Fibroblast of gingiva (primary cell): ENCODE measurements at places on chromosomes 5 and 9.

DNA sequence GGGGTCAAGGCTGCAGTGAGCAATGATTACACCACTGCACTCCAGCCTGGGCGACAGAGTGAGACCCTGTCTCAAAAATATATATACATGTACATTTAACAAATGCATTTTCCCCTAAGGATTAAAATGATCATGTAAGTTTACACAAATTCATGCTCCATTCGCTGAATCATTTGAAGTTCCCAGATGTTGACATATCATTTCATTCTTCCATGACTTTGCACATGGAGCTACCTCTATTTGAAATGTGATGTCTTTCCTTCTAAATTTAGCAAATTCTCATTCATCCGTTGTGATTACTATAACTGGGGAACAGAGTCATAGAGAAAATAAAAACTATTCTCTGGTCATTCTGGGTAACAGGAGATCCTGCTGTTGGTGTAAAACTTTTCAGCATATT is 10.6 kb downstream of the PTGER4 start:
- no peak for DNase-seq

DNA sequence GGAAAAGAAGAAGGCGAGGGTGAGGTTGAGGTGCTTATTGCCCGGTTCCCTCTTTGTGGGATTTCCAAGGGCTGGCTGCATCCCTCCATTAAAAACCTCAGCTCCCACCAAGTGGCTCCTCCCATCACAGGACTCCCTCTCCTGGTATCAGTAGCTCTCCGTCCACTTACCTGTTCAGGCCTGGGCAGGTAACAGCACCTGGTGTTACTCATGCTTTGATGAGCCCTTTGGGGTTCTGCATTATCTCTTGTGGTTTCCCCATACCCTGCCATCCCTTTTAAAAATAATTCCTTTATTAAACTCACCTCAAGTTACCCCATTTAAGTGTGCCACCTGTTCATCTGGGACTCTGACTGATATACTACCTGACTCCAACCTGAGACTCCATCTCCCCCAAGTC is 17.5 kb upstream of the TGFBR1 start:
- no peak for DNase-seq

DNA sequence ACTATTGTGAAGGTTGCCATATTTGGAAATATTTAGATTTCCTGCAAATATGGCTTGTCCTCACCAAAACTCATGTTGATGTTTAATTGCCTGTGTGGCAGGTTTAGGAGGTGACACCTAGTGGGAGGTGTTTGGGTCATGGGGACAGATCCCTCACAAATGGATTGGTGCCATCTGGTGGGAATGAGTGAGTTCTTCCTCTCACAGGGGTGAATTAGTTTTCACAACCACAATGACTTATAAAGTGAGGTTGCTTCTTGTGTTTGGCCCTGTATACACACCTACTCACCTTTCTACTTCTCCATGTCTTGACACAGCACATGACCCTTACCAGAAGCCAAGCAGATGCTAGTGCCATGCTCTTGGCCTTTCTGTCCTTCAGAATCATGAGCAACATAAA is 41.1 kb downstream of the ISOC1 start:
- no peak for DNase-seq

DNA sequence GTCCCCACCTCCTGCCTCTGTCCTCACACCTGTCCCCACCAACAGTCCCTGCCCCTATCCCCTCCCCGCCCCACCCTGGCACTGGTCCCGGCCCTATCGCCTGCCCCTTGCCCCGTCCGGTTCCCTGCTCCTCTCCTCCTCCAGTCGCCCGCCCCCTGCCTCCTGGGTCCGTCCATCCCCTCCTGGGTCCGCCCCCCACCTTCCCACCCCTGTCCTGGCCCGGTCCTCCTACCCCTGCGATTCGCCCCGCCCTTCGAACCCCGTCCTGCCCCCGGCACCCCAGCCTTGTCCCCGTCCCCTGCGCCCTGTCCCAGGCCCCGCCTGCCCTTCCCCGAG is 372 bp downstream of the EDF1 start:
- DNase-seq, result no peak

DNA sequence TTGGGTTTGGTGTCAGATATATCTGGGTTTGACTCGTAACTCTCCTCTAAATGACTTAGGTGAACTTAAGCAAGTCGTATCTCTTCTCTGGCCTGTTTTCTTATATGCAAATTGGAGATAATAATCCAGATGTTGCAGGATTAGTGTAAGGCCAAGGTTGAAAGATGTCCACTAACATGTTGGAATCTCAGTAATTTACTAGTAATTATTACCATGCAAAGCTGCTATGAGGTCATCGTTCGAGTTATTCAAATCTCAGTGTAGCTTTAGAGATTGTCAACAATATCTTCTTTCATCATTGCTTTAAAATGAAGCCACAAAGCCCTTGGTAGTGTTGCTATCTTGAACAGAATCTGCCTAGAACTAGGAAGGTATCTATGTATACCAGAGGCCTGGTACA is 437.7 kb upstream of the KLF4 start:
- peak; percentile 20 for DNase-seq

- peak; percentile 54 for DNase-seq
Observed at GRCh38 chr9:70218767-70219166, 40.0 kb upstream of the SMC5 start.

- DNase-seq, result no peak
Observed at GRCh38 chr5:176741561-176742211, 68.7 kb upstream of the UNC5A start.

GRCh38 chr5:67200809-67201562 is 4.4 kb upstream of the CD180 start:
- DNase-seq, result no peak

DNA sequence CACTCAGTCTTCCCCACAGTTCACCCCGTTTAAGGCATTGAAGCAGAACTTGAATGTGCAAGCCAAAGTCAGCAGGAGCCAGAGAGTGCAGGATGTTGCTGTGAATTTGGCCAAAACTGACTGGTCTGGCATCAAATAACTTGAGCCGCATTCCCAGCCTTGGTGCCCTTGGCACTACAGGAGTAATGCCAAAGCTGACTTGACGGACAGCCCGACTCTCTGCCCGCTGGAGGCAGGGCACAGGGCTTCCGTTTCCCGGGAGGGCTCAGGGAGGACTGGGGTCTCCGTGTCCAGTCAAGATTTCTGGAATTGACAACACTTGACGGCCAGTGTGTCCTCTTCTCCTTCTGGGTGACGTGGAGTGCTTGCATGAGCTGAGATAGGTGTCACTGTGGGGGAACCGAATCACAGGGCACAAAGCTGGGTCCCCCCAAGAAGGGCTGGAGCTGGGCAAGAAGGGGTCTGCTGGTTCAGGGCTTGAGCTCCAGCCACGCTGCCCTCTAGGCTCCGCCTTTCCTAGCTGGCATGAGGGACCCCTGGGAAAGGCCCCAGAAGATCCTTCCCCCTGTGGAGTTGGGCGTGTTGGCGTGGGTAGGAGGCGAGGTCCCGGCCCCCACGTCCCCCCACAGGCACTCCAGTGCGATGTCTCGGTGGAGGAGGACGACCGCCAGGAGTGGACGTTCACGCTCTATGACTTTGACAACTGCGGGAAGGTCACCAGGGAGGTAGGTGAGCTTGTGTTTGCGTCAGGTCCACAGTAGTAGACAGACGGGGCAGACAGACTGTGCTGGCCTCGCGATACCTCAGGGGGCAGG is 25.2 kb downstream of the NKD2 start:
- DNase-seq, result no peak

GRCh38 chr5:14702238-14702839 is 37.8 kb downstream of the OTULIN start:
- DNase-seq, result no peak

DNA sequence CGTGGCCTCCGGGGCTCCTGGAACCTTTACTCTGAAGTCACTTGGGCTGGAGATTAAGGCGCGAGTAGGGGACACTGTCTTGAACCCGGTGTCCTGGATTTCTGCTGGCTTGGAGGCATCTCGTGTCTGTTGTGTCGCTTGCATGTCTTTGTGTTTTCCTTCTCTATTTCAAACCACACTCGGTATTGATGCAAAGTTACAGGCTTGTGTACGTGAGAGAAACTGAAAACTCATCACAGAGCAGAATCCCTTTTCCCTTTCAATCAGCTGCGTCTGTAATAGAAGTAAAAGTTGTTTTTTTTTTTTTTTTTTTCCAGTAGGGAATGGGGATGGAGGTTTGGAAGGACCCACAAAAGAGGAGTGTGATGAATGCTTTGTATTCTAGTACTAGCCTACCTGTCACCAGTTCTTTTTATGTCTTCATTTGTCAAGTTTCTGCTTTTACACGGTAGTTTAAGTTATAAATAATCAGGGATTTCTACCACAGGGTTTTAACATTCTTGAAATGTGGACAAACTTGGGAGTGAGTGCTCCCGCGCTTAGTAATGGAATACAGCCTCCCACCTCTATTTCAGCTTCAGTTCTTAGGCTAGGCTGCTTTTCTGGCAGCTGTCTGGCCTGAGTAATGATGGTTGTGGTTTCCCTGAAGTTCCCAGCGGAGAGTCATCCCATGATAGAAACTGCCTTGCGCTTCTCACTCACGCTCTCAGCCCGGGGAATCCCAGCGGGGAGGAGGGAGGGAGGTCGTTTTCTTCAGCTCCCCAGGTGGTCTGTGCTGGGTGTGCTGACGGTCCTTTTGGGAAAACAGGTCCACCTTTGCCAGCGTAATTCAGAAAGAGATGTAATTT is 763 bp downstream of the TJP2 start:
- peak; percentile 94 for DNase-seq

DNA sequence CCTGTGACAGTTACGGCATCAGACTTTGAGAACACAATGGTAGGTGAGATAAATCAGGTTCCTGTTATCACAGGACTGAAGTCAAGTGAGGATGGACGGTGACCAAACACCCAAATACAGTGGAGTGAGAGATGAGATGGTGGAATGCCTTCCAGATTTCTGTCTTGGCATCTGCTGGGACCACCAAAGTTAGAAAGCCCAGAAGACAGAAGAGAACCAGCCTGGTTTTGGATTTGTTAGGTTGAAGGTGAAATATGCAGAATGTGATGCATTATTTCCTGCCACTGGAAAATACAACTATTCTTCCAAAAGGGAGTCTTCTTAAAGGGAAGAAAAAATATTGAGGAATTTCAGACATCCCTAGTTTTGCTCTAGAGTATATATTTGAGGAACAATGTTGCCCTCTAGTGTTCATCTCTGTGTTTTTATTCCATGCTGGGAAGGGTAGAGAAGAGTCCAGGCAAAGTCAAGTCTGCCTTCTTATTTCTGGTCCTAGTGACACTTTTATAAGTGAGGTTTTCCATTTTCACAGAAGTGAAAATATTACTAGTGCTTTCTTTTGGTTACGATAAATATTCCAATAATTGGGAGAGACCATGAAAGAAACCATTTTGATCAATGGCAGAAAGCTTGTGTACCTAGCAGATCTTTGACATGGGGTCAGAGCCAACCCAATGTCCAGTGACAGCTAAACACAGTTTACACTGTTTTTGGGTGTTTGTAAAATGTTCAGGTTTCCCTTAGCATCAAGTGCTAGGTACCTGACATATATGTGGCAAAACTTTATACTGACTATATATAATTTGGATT is 142.3 kb upstream of the ANKH start:
- peak; percentile 64 for DNase-seq

GRCh38 chr9:73151653-73152542 is at the start of gene ANXA1:
Gene ANXA1 (plus strand): TSS chr9:73151865. CDS start chr9:73158536, 6,671 bp downstream.
- DNase-seq, result peak; percentile 92

DNA sequence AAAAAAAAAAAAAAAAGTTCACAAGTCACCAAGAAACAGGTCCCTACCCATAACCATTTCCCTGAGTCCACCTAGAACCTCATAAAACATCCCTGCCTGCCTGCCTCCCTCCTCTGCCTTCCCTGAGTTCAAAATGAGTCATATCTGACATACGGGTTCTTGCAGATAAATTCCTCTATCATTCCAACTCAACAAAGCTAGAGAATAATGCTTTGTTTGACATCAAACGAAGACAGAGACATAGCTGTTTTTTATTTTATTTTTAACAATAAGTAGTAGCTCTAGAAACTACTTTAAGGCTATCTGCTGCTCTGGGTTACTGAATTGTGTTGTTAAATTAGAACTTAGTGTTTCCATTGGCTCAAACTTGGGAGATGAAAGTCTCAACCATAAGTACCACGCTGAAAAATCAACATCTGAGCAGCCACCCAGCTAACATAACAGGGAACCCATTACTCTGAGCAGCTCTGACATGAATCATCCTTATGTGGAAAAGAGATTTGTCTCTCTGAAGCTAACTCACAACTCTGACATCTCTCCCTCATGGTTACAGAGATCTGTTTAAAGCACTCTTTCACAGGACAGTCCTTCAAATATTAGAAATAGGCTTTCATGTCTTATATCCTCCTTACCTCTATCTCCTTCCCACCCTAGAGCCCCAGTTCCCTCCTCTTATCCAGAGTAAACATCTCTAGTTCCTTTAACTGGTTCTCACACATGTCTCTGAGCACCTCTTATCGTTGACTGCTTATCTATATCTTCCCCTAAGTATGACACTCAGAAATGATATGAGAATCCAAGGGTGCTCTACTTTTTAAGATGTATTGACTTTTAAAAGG is 12.1 kb downstream of the TMEM245 start:
- peak; percentile 24 for DNase-seq
